ENCODE measurements at places on chromosomes 11 and 22.
A peak's percentile ranks its signal among the peaks of the same experiment; 100 is the strongest.

GRCh38 chr11:44753961-44754645, 27.3 kb downstream of the TSPAN18 start:
- ATAC-seq: no peak

DNA sequence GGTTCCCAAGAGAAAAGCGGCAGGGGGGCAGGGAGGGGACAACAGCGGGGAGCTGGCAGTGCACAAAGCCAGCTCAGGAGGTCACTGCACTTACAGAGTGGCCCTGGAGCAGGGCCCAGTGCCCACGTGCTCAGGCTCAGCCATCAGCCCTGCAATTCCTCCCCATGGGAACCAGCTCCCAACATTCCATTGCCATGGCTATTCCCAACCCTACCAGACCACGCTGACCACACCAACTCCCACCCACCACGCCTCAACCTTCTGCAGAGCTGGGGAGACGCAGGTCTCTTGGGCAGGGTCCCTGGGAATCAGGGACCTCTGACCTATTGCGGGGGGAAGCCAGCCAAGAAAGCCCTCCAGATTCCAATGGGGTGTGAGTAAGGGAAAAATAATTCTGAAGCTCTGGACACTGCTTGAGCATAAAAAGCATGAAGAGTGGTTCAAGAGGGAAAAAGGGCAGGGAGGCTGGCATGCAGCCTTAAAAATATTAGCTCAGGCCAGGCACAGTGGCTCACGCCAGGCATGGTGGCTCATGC, 38.3 kb upstream of the TFIP11 start:
- ATAC-seq: no peak

DNA sequence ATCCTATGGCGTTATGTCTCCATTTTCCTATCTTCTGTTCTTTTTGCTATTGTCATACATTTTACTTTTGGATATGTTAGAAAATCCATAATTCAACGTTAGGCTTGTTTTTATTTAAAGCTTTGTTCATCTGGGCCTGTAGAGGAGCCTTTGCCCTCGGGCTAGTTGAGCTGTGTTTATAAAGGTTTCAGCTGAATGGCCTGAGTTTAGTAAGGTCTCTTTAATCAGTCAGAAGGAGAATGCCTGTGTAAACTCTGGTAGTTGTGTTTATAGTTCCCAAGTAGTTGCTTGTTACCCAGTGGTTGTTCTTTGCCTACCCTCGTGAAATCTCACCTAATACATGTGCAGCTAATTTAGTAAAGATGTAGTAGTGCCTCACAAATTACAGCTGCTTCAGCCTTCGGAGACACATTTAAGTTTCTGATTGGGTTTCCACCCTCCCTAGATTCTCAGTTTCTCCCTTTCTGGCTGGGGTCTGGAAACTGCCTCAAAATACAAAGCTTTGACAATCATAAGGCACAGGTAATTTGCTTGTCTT, 33.1 kb downstream of the MTMR3 start:
- ATAC-seq: no peak

- ATAC-seq: no peak
Measured at GRCh38 chr11:86987679-86988078, 32.5 kb upstream of the FZD4 start.

GRCh38 chr11:61752117-61752924, at the start of gene MYRF:
Gene MYRF (plus strand): TSS chr11:61752636. CDS start chr11:61752745, 109 bp downstream.
- peak; percentile 82 for ATAC-seq

DNA sequence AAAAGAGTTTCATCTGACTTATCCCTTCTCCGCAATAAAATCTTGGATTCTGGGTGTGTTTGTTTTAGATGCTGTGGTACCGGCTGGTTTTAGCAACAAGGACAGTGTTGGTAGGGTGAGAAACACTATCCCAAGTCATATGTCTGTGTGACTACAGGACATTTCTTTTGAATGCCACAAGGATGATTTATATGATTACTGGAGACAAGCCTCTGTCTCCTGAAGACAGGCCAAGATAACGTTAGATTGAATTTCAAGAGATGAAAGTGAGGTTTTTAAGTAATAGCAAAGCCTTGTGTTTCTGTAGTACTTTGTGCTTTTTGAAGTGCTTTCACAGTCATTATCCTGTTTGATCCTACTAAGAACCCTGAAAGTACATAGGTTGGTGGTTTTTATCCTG, 101.6 kb downstream of the COMMD9 start:
- no peak for ATAC-seq

DNA sequence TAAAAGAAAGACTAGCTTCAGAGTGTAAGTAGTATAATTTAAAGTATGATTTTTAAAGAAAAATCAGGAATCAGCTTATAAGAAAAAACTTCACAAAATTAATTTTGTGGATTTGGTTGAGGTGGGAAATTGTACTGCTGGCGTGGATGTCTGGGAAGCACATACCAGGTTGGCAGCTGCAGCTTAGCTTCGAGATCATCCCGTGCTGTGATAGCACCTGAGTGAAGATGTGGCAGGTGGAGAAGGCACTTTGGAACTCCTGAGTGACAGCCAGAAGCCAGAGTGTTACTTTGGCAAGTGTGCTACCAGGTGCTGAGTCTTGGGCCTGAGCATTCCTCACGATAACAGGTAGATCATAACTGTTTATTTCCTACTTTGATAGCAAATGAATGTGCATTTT, 17.7 kb downstream of the ZC3H12C start:
- no peak for ATAC-seq

- no peak for ATAC-seq
Measured at GRCh38 chr11:27468209-27468994, 4.2 kb downstream of the LGR4 start.

- no peak for ATAC-seq
Measured at GRCh38 chr22:49193348-49193747, 634.3 kb downstream of the BRD1 start.

DNA sequence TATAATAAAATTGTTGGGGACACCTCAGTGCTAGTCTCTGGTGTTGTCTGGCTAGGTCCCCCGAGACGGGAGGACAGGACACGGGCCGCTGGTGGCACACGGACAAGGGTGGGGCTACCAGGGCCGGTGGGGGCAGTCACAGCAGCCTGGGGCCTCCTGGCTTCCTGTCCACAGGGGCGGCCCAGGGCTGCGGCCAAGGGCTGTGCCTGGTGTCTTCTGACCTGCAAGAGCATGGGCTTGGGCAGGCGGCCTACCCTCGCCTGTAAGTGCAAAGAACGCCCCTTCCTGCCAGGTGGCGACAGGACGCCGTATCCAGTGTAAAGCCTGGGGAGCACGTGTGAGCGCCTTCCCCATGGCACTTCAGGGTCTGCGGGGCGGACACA, 3.6 kb downstream of the LRFN4 start:
- no peak for ATAC-seq

GRCh38 chr11:96235751-96236150, 107.2 kb downstream of the MAML2 start:
- peak; percentile 98 for ATAC-seq

DNA sequence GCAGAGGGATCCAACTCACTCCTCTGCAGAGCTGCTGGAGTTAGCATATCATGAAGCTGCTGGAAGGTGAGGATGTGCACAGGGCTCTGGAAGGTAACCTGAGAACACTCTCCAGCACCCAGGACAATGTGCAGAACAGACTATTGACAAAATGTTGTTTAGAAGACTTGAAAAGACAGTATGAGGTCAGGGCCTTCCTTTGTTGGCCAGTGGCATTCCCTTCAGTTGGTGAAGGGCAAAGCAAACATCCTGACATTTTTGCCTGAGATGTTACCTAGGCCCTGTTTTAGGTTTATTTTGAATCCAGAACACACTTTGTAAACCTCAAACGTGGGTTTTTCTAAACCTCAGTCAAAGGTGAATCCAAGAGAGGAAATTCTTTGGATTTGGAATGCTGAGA, 67.8 kb downstream of the DEPDC5 start:
- ATAC-seq: no peak

GRCh38 chr11:60194511-60194910, 11.6 kb upstream of the MS4A6A start:
- ATAC-seq: no peak

- no peak for ATAC-seq
Measured at GRCh38 chr22:38120359-38121110, 10.1 kb upstream of the BAIAP2L2 start.

- peak; percentile 87 for ATAC-seq
Measured at GRCh38 chr22:46150034-46150654, at the start of gene PPARA. Gene PPARA (plus strand): TSS chr22:46150526. CDS start chr22:46198384, 47,858 bp downstream.

- ATAC-seq: peak; percentile 63
Measured at GRCh38 chr11:6693342-6694228, 10.4 kb upstream of the MRPL17 start.

DNA sequence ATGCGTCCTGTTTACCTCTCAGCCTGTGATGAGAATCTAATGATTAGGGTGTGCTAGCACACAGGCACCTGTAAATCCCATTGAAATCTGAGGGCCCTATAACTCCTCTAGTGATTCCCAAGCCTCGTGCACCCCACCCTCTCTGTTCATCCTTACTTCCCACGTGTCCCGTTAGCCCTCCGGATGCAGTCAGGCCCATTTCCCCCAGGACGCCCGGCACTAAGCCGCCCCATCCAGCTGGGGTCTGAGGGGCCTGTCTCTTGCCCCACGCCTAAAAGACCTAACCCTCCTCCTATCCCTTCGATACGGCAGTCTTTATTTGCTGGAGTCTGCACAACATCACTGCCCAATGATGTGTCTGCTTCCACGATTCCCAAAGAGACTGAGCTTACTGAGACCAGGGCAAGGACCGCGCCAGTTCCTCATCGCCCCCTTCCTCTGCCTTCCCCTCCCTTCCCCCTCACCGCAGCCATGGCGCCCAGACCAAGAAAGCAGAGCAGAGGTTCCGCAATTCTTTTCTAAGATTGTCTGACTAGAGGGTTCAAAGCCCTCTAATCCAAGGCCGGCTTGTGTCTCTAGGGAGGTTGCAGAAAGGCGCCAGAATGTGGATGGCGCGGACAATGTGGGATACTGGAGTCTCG, 1.1 kb upstream of the FADS2 start:
- ATAC-seq: no peak

- no peak for ATAC-seq
Measured at GRCh38 chr11:123437236-123437979, 7.3 kb downstream of the GRAMD1B start.

- ATAC-seq: no peak
Measured at GRCh38 chr11:119786431-119787073, 57.6 kb upstream of the NECTIN1 start.

- ATAC-seq: no peak
Measured at GRCh38 chr11:46858920-46859546, 13.0 kb upstream of the CKAP5 start.

DNA sequence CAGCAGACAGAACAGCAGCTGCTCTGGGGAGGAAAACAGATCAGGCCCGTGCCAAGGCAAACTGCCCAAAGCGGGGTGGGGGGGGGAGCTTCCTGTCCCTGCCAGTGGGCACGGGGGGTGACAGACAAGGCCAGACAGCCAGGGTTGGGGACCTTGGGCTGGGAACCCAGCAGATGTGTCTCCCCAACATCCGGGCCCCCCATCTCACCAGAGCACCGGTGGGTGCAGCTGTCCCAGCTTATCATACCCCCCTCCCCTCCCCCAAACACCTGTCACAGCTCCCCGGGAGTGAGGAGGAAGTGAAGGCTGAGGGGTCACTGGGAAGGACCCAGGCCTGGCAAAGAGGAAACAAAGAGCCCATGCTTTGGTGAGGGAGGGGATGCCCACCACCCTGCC, 1.3 kb downstream of the PPP1R14B start:
- ATAC-seq: no peak

DNA sequence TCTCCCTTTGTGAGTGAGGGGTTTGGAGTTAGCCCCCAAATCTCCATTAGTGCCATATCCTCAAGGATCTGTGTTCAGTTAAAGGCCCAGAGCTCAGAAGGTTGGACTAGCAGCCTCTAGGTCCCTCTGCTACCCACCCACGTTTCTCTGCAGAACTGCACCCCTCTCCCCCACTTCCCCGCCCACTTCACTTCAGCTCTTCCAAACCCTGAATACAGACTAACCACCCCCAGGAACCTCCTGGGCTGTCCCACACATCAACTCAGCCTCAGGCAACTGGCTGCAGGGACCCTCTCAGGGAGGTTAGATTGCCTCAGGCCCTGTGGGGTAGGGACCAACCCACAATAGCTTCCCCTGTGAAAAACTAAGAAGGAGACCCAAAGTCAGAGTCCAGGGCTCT, 840 bp downstream of the VPREB3 start:
- no peak for ATAC-seq

Data from activated CD4-positive, CD25-positive, alpha-beta regulatory T cell treated with anti-CD3 and anti-CD28 coated beads, Interleukin-2, amount 50 U/mL, for 24 hours (primary cell).